ENCODE measurements at places on chromosomes 11 and 22. TPM values are rescaled to one million over a fixed set of nuclear protein-coding genes. Genes with fewer than 3 reads are reported as not detected.
A peak's percentile ranks its signal among the peaks of the same experiment; 100 is the strongest.

- DNase-seq: peak; percentile 62
Observed at GRCh38 chr11:86069408-86070101, 671 bp upstream of the PICALM start.

Gene CNTN5
- total RNA-seq: not detected

GRCh38 chr11:14386895-14387480, 28.0 kb upstream of the RRAS2 start:
- DNase-seq: no peak

Gene APOBEC3F
- 30.6 TPM for total RNA-seq

GRCh38 chr11:43819926-43820325, 60.7 kb upstream of the ALKBH3 start:
- peak; percentile 19 for DNase-seq

- DNase-seq: no peak
Observed at GRCh38 chr11:125588505-125588904, 4.1 kb upstream of the STT3A start.

GRCh38 chr11:134120143-134120850, 51.4 kb downstream of the JAM3 start:
- no peak for DNase-seq

Gene SLN
- not detected for total RNA-seq

GRCh38 chr11:126810776-126811175, 189.8 kb downstream of the KIRREL3 start:
- no peak for DNase-seq

Gene FOLR1
- not detected for total RNA-seq

DNA sequence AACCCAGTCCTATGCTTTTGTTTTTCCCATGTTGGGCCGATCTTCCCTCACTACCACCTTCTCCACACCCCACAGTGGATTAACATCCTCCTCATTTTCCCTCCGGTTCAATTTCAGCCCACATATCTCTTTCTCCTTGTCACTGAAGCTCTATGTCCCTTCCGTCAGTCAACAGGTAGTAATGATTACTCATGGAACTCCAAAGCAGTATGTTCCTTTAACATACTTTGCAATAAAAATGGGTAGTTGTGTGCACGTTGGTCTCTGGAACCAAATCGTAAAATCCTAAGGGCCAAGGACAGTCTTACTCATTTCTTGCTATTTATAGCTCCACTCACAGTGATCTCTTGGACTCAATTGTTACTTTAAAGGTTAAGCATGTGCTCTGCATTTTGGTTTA, 20.2 kb downstream of the AMOTL1 start:
- DNase-seq: no peak

Gene SYT12
- total RNA-seq: 1.6 TPM

Gene C22orf15
- total RNA-seq: not detected

Gene ACR
- total RNA-seq: not detected

DNA sequence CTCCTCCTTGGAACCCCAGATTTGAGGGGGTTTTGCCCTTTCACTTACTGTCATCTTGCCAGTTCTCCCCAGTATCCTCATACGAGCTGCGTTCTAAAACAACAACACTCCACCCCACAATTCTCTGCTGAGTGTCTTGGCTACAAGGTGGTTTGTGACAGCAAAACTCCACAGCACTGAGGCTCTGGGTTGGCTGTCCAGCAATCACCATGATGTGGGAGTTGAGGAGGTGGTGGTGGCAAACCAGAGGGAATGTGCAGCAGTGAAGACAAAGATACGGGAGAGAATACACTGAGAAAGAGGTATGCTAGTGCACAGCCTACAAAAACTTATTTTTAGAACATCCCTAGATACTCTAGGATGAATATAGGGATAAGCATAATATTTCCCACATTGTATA, 335.0 kb downstream of the C11orf87 start:
- no peak for DNase-seq

- DNase-seq: no peak
Observed at GRCh38 chr11:130211781-130212401, 52.3 kb downstream of the ST14 start.

Gene TMPRSS4
- total RNA-seq: not detected

GRCh38 chr11:84022201-84022600, 736.0 kb upstream of the CCDC90B start:
- no peak for DNase-seq

Gene GPHA2
- total RNA-seq: not detected

DNA sequence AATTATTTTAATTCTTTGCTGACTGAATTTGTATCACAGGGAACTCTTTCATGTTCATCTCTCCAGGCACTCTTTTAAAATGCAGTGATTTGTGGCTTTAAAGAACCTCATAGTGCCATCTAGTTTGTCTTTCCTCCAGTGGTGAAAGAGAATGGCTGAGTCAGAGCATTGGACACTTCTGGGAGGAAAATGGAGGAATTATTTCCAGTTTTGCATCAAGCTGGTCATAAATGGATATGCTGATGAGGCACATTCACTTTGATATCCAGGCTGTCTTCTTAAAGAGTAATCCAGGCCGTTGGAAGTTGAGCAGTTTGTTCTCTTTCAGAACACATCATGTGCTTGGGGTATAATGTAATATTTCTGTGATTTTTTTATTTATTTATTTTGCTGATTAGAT, 273.7 kb downstream of the DDX10 start:
- no peak for DNase-seq

Gene EMID1
- total RNA-seq: 17.5 TPM

Gene POU2AF2
- total RNA-seq: not detected

GRCh38 chr11:22192289-22192641, 620 bp upstream of the ANO5 start:
- no peak for DNase-seq

- no peak for DNase-seq
Observed at GRCh38 chr11:80960381-80961029, 1519.7 kb upstream of the TENM4 start.

DNA sequence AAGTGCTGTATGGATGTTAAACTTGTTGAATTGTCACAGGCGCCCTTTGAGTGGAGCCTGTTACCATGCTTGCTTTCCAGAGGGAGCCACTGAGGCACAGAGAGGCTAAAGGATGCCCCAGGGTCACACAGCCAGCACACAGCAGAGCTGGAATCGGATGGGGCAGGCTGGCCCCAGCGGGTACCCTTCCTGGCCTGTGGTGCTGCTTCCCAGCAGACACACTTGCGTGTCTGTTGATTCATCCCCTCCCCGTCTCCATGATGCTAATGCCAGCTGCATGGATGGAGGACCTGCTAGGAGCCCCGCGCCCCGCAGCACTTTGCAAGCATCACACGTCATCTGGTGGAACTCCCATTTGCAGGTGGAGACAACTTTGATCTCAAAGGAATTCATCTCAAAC, 52.4 kb upstream of the SHISAL1 start:
- DNase-seq: no peak

GRCh38 chr11:23696688-23697415, 800.0 kb upstream of the LUZP2 start:
- DNase-seq: no peak

Gene DDX6
- total RNA-seq: 117 TPM

Gene KRTAP5-7
- total RNA-seq: not detected

GRCh38 chr11:17651061-17651460, 68.3 kb upstream of the MYOD1 start:
- no peak for DNase-seq

GRCh38 chr11:118147502-118147901, 5.1 kb downstream of the SCN4B start:
- no peak for DNase-seq

GRCh38 chr11:7353100-7353499, 101.4 kb downstream of the SYT9 start:
- peak; percentile 7 for DNase-seq

Gene IFITM5
- total RNA-seq: not detected

GRCh38 chr11:79236541-79236971, 204.3 kb downstream of the TENM4 start:
- DNase-seq: no peak

GRCh38 chr22:21760640-21761039, 25.0 kb upstream of the YPEL1 start:
- DNase-seq: no peak

- DNase-seq: no peak
Observed at GRCh38 chr22:27127911-27128310, 470.5 kb downstream of the MIAT start.

GRCh38 chr11:129282634-129283033, 90.5 kb upstream of the ARHGAP32 start:
- DNase-seq: no peak

- no peak for DNase-seq
Observed at GRCh38 chr11:2675540-2675939, 24.3 kb downstream of the KCNQ1OT1 start.

DNA sequence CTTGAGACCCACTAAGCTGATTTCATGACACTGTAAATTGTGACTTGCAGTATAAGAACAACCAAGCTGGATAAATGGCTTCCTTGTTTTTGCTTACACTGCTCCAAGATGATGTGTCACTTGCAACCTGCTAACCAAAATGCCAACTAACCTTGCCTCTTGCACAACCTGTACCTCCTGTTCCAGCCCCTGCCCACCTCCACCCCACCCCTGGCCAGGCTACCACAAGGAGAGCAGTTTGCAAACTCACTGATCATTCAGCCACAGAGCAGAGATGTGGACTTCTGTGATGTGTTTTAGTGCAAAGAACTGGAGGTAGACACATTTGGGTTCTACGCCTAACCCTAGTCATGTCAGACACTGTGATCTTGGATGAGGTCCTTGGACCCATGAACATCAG, 4.3 kb upstream of the APOL6 start:
- DNase-seq: no peak

Gene TSPAN18
- 0.96 TPM for total RNA-seq

DNA sequence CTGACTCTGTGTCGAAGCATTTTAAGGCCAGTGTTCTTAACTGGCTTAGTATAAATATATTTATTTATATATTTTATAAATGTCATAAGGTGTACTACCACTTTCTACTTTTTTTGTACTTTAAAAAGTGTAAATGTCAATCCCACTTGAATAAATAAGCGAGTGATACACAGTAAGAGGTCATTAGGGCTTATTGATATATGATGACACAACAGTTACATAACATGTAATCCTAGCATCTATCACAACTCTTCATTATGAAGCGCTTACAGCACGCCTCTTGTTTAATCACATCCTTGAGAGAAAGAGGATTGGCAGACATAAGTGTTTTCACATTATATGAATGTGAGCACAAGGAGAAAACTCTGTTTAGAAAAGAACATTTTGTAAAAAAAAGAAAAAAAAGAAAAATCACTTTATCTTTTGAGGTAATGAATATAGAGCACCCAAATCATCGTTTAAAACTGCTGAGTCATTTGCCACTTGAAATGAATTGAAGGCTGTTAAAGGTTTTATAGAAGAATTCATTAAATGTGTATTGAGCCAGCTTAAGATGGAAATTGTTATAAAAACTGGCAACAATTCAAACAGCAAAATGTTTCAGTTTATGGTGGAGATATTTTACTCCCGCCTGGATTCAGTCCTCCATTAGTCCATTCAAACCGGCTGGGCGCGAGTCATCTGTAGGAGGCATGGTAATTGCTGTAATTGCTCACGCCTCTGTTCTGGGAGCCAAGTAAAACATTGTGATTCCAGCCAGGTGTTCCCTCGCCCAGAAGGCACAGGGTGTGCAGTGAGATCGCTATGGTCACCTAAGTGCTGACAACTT, 627.3 kb upstream of the KIRREL3 start:
- no peak for DNase-seq

DNA sequence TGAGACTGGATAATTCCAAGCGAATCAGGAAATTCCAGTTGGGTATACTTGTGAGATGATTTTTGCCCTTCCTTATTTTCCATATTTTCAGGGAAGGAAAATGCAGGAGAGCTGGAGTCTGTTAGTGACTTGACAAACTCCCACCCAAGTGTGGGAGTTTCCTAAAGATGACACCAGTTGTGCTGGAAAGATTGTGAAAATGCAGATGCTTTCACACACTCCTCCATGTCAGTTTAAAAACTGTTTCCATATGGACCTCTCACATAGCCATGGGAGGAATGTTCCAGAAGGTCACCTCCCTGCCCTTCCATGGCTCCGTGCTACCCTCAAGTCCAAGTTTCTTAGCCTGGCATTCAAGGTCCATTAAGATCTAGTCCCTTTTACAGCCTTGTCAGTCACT, 350.7 kb upstream of the NARS2 start:
- no peak for DNase-seq

DNA sequence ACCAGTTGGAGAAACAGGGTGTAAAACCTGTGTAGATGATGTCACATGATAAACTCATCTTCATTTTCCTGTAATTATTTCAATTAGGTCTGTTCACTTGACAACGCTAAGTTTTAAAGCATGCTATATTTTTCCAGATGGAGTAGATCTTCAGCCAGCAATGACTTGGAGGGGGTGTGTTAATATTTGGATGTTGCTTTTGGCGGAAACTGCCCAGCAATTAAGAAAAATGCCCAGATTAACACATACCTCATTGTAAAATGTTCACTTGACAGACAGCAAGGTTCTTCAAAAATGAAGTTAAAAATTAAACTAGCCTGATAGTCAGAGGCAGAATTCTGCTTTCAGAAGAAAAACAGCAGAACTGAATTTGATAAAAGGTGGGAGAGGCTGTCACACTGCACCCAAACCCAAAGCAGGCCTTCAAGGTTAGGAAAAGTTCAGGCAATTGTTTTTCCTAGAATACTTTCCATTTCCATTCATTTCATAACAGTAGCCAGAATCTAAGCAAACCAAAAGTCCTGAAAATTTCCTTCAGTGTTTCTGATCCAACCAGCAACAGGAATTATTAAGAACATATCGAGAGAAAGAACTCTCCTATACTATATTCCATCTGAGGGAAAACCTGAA, 33.0 kb downstream of the VSIG10L2 start:
- DNase-seq: no peak

Gene OR56B4
- not detected for total RNA-seq

- DNase-seq: no peak
Observed at GRCh38 chr11:78339483-78339882, 78.1 kb downstream of the GAB2 start.

DNA sequence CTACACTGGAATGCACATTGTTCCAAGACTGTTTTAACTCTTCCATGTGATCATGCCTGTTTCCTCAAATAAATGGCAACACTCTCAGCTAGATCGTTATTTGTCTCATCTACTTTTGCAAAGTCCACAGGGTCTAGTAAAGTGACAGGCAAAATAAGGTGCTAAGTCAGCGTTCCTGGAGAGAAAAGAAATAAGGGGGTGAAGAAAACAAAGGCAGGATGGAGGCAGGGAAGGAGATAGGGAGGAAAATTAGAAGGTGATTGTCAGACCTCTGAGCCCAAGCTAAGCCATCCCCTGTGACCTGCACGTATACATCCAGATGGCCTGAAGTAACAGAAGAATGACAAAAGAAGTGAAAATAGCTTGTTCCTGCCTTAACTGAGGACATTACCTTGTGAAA, 132.1 kb downstream of the RAB38 start:
- DNase-seq: no peak

DNA sequence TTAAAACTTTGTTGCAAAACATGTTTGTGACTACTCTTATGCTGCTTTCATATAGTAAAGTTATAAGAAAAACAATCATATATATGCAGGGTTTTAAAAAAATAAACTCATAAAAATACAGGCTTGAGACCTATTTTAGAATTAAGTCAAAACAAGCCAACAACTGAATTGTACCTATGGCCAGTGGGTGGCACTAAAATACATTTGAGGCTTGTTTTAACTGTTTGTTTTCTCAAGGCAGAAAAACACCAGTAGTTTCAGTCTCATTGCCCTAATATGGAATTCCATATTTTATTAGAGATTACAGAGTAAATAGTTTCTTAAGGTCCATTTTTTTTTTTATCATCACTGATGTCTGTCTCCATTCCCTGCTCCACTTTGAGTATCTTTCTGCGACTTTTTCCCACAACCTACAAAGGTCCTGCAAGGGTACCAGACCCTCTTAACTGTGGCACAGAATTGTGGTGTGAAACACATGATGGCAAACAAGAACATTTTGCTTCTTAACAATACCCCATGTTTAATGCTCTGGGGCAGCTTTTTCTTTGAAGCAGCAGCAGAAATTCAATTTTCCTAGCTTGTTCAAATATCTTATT, 8.5 kb upstream of the CCDC89 start:
- DNase-seq: no peak

Gene CASP5
- not detected for total RNA-seq

Measured in GM12878 (cell line).